ENCODE measurements at places on chromosomes 11 and 22.

DNA sequence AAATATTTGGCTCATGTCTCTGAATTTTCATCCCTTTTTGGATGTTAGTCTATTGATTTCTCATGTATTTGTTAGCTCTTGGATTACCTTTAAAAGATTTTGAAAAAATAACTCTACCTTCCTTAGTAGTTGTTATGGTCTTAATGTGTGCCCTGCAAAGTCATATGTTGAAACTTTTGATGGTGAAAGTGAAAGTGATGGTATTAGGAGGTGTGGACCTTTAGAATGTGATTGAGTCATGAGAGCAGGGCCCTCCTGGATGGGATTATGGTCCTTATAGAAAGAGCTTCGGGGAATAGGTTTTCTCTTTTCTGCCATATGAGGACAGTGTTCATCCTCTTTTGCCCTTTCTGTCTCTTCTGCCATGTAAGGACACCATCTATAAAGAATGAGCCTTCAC is 33.6 kb upstream of the MPPED2 start:
- no peak for DNase-seq

GRCh38 chr11:15341587-15341986 is 226.9 kb downstream of the INSC start:
- no peak for DNase-seq

DNA sequence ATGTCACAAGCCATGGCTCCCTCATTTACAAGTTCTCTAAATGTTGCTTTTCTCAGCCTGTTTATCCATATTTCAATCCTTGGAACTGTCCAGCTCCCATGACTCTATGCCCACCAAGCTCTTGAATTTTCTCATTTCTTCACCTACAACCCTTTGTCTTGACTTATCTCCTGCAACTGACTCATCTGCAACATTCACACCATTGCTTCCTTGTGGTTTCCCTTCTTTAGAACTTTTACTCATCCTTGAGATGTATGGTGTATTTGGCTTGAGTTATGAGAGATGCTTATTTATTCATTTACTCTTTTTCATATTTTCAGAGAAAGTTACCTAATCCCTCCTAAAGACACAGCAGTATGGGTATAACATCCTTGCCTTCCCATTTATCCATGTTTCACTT is 18.8 kb downstream of the TRIM34 start:
- no peak for DNase-seq

DNA sequence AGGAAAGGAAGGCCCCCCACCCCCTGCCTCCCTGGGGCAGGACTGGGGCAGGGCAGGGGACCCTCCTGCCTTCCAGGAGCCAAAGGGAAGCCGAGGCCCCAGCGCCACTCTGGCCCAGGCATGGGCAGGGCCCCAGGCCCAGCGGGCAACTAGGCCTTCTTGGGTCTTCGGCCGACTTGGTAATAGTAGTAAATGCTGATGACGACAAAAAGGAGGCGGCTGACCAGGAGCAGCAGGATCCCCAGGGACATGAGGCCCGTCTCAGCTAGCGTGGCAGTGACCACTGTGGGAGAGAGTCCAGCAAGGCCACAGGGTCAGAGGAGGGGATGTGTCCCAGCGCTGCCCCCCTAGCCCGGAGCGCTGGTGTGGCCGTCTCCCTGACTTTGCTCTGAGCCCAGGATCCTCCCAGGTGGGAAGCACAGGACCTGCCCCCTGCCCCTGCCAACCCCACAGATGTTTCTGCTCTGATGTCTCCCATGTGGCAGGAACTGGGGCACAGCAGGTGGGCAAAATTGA is 15.9 kb downstream of the TP53I11 start:
- DNase-seq: no peak

GRCh38 chr11:5938603-5938965 is 3.5 kb upstream of the OR56A3 start:
- DNase-seq: no peak

DNA sequence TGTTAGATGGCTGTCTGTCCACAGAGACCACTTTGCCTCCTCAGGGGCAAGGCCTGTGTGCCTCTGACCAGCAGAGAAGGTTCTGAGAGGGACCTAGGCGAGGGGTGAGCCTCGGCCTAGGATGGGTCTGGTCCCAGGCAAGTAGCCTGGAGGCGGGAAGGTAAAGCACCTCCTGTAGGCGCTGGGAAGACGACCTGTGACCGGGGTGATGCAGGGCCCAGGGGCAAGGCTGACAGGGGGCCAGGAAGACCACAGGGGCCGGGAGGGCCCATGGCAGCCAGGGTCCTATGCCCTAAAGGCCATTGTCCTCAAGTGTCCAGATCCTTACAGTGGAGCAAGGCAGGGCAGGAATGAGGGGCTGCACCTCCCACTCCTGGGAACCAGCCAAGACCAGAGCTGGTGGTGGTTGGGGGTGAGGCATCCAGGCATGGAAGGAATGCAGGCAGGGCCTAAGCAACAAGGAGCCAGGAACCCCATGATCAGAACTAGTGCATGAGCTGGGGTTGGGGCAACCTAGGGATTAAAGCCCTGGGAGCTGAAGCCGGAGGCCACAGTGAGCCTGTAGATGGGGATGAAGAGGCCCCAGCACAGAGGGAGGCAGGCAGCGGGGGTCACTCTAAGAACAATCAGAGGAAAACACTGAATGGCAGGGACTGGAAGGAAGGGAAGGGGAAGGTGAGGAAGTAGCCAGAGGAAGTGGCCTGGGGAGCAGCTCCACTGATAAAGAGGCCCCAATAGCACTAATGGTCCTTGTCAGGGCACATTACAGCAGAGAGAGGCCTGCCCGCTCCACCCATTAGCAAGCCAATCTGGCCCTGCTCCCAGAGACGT is 32.9 kb upstream of the KLHL35 start:
- peak; percentile 71 for DNase-seq

DNA sequence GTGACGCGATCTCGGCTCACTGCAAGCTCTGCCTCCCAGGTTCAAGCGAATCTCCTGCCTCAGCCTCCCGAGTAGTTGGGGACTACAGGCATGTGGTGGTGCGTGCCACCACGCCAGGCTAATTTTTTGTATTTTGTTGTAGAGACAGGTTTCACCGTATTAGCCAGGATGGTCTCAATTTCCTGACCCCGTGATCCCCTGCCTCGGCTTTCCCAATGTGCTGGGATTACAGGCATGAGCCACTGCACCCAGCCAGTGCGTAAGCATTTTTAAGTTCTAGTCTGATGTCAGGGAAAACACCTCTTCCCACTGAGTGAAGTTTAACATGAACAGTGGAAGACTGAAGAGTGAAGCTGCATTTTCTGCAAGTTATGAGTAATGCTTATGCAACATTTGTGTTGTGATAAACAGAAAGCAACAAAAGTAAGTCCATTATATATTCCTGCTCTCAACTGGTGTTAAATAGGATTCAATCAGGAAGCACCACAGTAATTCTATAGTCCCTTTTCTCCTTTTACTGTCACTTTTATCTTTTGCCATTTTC is 1219.8 kb upstream of the RAG2 start:
- DNase-seq: no peak

GRCh38 chr22:17234144-17234623 is 14.9 kb upstream of the ADA2 start:
- DNase-seq: no peak

DNA sequence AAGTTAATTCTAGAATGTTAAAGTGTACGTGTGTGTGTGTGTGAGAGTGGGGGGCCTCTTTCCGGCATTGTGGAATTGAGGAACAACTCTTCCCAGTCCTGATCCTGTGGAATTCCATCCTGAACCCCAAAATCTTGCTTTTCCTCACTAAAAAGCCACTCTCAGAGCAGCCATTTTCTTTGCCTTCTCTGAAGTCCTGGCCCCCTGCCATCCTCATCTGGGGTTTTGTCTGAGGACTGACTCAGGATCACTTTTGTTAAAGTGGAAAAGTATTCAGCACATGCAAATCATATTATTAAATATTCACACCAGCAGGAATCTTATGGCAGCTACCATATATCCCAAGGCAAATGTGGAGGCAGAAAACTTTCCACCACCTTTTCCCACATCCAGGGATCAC is 3.8 kb downstream of the SCN4B start:
- no peak for DNase-seq

DNA sequence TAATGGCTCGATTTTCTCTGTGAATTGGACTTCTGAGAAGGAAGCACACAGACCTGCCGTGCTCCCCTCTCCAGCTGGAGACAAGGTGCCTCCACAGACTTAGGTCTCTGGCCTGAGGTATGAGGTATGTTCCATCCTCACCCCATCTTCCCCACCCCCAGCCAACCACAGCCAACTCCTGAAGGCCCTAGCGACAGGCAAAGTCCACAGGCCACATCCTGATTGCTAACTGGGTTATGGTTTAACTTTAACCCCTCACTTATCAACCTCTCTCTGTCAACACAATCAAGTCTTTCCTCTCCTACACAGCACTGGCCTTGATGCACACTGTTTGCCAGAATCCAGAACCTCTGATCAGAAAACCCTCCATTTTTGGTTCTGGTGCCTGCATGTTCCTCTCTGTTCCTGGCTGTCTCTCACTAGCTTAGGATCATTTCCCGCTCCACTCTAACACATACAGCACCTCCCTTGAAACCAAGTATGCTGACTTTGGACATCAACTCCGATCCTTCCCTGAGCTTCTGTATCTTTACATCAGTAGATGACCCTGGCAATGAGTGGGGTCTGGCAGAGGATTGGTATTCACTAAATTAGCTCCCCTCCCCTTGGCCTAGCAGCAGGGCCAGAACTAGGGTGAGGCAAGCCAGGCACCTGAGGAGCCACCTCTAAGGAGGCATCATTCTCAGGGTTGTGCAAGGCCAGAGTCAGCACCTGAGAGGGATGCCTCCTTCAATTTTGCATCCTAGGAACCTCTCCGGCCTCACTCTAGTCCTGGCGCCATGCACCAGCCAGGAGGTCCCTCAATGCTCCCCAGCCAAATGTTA is 22.0 kb downstream of the JAML start:
- DNase-seq: no peak

DNA sequence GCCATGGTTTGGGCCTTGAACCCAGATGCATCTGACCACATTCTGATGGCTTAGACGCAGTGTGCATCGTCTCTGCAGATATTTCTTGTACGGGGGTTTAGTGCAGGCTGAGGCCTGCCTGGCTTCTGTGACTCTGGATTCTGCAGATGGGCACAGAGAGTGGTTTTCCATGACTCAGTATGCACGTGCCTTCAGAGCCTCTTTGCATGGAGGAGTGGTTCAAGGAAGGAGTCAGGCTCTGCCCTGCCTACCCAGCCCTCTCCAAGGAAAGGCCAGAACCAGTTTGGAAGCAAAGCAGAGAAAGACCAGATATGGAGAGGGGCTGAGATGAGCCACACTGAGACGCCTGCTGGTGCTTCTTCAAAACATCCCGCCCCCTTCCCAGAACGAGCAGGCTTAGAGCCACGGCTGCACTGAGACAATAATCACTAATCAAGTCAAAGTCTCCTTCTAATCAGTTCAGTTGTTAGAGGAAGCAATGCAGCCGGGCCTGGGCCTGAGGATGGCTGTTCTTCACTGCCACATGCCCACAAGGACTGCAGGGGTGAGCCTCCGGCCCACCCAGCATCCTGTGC is 308.9 kb downstream of the NXPE2 start:
- DNase-seq: no peak

- DNase-seq: no peak
Measured at GRCh38 chr11:128731041-128731663, 37.3 kb downstream of the FLI1 start.

GRCh38 chr11:23604966-23605365 is 744.7 kb upstream of the CCDC179 start:
- no peak for DNase-seq

GRCh38 chr11:31958076-31958735 is 132.7 kb upstream of the RCN1 start:
- peak; percentile 39 for DNase-seq

DNA sequence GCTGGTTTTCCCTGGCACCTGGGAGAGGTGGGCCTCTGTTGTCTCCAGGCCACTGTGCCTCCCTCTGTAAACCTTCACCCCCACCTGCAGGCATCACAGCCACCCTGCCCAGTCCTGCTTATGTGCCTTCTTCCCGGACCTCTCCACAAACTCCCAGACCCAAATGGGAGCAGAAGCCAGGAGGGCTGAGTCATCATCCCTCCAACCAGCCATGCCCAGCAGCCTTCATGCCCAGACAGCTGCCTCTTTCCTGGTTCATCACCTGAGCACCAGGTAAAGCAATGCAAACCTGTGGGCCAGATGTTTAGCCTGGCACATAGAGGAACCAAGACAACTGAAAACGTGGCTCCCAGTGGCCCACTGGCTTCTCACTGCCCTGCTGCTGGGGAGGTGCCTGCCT is 2.1 kb upstream of the TMPRSS4 start:
- DNase-seq: no peak

DNA sequence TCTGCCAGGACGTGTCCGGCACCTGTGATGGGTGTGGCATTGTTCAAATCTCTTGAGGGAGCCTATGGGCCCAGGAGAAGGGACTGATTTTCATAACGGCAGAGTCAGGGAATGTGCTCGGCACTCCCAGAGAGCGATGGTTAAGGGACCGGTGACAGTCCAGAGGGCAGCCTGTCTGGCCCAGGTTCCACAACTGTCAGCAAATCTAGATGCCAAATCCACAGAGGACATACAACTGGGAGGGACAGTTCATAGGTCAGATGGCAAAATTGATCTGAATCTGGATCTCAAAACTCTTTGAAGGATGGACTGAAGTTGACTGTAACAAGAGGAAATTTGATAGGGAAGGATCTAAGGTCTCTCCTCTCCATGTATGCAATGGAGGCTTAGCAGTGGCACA is 7.5 kb downstream of the SEC14L2 start:
- no peak for DNase-seq

DNA sequence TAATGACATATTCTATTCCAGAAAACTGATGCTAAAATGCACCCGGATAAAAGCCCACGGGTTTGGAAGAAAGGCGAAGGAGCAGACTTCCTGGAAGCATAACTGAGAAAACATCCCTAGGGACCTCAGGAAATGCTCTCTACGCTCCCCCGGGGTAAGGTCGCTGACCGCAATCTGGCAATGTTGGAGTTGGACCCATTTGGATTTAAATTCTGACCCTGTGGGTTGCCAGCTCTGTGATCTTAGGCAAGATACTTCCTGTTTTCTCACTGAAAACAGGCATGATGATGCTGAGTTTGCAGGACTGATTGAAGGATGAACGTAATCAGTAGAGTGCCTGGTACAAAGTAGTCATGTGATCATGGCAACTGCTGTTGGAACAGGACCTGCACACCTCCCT is 1054.0 kb downstream of the NTM start:
- no peak for DNase-seq

GRCh38 chr11:123493349-123494063 is 63.4 kb downstream of the GRAMD1B start:
- DNase-seq: no peak

DNA sequence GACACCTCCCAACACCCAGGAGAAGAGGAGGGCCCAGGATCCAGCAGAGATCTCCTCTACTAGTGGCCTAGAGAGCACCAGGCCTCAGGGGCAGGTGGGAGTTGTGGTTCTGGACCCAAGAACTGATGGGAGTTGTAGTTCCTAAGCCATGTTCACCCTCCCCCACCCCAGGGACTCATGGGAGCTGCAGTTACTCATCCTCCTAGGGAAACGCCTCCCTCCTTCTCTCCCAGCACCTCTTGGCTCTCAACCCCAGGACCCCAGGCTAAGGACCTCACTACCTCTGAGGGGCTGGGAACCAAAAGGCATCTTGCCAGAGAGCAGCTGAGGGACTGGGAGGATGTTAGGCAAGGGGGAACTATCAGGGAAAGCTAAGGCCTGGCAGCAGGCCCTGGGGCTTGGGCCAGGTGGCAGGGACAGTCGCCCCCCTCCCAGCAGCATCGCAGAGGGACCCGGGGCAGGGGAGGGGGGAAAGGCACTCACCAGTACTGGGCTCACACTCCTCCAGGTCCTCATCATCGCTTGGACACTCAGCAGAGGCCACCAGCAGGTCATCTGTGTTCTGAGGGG is 28.9 kb downstream of the SLC22A12 start:
- peak; percentile 46 for DNase-seq

All from mesothelial cell of epicardium (in vitro differentiated cells).